ENCODE measurements at places on chromosomes 1 and 21. TPM values are rescaled to one million over a fixed set of nuclear protein-coding genes. Genes with fewer than 3 reads are reported as not detected.

The TP73 gene
- polyA plus RNA-seq: 0.27 TPM

The TMPRSS15 gene
- polyA plus RNA-seq: not detected

DNA sequence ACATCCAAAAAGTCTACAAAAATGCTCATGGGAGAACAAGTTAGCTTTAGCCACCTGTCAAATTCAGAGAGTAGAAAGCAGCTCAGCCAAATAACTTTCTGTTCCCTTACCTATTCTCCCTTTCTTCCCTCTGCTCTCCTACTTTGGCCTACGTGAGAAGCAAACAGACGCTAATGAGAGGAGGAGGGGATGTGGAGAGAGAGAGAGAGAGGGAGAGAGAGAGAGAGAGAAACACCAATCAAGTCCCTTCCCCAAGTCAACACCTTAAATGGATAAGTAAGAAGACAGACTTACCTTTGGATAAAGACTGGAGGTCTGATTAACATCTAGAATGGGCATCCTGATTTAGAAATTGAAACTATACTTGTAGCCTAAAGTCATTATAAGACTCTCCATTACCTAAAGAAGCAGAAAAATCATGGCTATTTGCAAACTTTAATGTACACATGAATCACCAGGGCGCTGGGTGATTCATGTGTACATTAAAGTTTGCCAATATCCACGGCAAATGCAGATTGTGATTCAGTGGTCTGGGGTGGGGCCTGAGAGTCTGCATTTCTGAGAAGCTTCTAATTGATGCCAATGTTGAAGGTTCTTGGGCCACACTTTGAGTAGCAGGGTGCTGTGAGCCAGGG, 13.1 kb upstream of the DUSP12 start:
- no peak for DNase-seq

DNA sequence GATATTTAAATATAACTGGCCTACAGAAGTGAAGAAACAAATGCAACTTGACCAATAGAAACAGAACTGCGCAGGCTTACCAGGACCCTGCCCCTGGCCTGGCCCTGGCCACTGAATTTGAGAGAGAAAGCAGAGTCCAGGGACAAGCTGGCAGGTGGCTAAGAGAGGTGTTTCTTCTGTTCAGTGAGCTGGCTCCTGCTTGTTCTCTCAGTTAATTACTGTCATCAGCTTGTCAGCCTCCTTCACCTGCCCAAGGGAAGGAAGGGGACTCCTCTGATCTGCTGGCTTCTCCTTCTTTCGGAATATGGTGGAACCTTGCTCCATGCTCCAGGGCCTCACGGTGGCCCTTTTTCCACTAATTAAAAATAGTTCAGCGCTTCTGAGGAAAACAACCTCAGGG, 388.4 kb downstream of the DISC1 start:
- DNase-seq: no peak

- no peak for DNase-seq
Measured at GRCh38 chr1:172719066-172719627, 60.2 kb downstream of the FASLG start.

DNA sequence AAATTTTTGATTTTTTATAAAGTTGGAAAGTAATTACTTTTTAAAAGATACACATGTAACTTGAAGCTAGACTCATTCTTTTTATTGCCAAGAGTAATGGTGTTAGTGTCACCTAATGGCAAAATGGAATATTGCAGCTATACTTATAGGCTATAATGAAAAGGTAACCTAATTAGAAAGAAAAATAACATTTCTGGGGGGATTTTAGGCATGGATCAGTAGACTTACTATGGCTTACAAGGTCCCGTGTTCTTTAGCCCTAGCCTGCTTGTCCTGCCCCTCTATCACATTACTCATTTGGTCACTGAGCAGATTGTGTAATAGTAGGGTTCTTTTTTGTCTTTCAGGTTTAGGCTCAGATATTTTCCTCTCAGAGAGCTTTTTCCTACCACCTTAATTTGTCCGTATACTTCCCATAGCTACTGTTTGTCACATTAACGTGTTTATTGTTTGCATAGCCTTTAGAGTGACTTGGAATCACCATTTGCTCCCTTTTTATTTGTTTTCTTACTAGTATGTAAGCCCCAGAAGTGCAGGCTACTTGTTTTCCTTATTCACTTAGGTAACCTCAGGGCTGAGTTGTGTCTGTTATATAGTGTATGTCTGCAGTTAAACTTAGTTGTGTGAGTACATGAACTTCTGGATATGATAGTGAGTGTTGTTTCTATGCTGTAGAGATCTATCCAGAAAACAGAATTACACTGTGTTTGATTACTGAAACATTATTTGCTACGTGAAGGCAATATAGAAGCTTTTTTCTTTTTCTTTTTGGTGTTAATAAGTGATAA, 58.7 kb downstream of the RABGAP1L start:
- peak; percentile 39 for DNase-seq

DNA sequence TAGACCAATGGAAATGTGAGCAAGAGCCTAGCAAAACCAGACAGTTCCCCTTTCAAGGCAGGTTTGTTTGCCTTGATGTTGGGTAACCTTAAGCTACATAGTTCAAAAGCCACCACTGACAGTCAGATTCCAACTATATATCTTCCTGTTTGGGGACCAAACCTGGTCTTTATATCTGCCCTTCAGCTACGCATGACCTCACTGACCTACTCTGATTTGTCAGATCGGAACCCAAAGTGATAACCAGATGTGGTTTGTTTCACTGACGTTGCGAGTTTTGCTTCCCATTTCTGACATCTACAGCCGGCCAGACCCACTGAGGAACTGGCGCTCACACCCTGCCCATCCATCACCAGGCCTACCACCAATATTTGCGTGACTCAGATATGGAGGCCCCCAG, 361.1 kb upstream of the CHRM3 start:
- no peak for DNase-seq

DNA sequence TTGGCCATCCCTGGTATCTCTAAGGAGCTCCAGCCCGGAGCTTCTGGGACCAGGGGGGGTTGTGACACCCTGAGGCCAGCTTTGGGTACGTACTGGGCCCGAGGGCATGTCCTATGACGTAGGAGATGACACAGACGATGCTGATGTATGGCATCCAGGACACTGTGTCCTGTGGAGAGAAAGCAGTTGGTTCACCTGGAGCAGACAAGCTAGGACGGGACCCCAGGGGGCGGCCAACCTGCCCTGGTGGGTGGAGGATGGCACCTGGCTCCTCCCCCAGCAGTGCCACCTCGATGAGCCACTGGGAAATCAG, 12.1 kb upstream of the SLC2A7 start:
- DNase-seq: no peak

GRCh38 chr1:37031429-37031828, 2.9 kb downstream of the GRIK3 start:
- DNase-seq: no peak

The PLD5 gene
- polyA plus RNA-seq: 0.58 TPM

DNA sequence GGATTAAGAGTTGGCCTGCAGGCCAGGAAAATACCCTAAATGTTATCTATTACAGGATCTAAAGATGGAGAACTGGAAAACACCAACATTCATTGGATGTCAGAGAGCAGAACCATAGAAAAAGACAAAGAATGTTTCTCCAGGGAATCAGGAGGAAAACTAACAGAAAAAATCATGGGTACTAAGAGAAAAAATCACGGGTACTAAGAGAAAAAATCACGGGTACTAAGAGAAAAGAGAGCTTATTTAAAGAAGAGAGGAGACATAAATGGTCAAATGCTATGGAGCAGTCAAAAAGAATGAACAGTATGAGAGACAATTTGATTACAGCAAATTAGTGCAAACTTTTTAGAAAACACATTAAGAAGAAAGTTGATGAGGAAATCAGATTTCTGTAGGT, 73.8 kb upstream of the SERBP1 start:
- no peak for DNase-seq

DNA sequence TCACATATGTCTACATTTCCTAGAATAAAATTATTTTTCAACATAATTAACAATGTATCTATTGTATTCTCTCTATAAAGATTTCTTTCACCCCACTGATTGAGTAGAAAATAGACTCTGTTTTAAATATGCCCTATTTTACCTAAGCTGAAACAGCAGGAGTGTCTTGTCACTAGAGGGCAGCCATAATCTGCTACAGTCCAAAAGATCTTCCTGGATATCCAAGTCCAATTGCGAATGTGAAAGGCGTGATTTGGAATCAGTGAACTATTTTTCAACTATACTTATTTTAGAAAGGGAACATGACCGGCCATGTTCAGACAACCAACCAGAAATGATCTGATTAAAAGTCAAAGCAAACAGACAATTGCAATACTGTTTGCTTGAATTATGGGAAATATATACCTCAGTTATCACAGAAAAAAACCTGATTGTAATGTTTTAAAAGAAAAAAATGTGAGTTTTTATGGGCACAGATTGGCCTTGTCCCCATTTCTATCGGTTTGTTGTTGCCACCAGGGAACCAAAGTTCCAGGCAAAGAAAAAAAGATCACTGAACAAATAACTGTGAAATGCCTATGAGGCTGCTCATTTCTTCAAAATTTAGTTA, 1211.0 kb upstream of the ADGRL4 start:
- peak; percentile 78 for DNase-seq

DNA sequence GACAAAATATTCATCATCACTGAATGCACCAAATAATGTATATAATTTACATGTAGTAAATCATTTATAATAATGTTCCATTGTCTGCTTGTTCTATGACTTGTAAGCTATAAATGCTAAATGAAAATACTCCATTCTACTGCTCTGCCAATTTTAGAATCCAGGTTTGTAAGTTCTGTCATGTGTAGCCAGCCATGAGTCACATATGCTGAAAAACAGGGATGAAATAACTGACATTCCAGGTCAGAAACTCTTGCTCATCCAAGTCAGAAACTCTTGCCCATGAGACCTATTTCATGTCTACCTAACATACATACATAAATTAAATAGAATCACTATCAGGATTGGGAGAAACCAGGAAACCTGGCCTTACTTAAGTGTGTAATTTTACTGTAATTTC, 95.6 kb downstream of the ASH1L start:
- DNase-seq: peak; percentile 22

DNA sequence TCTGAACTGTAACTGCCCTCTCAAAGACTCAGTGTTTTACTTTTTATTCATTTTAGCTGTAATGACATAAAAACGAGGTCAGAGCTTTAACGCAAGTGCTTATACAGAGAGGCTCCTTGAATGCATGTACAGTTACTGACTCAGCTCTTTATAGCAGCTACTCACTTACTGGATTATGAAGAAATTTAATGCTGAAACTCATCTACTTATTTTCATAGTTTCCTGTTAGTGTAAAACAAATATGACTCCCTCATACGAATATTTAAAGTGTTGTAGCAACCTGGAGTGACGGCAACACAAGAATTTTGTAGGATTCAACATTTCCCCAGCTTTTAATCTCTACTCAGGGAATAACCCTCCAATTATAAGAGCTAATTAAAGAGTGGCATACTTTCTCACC, 32.7 kb downstream of the ADSS2 start:
- no peak for DNase-seq

The UBE2J2 gene
- 66.7 TPM for polyA plus RNA-seq

The AMY1A gene
- not detected for polyA plus RNA-seq

GRCh38 chr1:156749419-156750118, 1.9 kb downstream of the HDGF start:
- DNase-seq: peak; percentile 44

- no peak for DNase-seq
Measured at GRCh38 chr1:52911541-52911940, 10.0 kb downstream of the ECHDC2 start.

Measured in hepatocyte (in vitro differentiated cells).